ENCODE measurements at places on chromosomes 5 and 9. TPM values are rescaled to one million over a fixed set of nuclear protein-coding genes. Genes with fewer than 3 reads are reported as not detected.

NMUR2 gene
- 0.75 TPM for polyA plus RNA-seq

IFNK gene
- polyA plus RNA-seq, result 0.06 TPM

LCN15 gene
- 14.0 TPM for polyA plus RNA-seq

COL5A1 gene
- polyA plus RNA-seq, result 79.9 TPM

IL5 gene
- polyA plus RNA-seq, result 0.07 TPM

CCDC69 gene
- polyA plus RNA-seq, result 45.3 TPM

UGCG gene
- polyA plus RNA-seq, result 68.7 TPM

HTR4 gene
- 4.7 TPM for polyA plus RNA-seq

PRRT1B gene
- polyA plus RNA-seq, result 2.0 TPM

SHC3 gene
- 0.69 TPM for polyA plus RNA-seq

PHF24 gene
- 1.6 TPM for polyA plus RNA-seq

UAP1L1 gene
- 32.4 TPM for polyA plus RNA-seq

GNA14 gene
- 2.7 TPM for polyA plus RNA-seq

DNA sequence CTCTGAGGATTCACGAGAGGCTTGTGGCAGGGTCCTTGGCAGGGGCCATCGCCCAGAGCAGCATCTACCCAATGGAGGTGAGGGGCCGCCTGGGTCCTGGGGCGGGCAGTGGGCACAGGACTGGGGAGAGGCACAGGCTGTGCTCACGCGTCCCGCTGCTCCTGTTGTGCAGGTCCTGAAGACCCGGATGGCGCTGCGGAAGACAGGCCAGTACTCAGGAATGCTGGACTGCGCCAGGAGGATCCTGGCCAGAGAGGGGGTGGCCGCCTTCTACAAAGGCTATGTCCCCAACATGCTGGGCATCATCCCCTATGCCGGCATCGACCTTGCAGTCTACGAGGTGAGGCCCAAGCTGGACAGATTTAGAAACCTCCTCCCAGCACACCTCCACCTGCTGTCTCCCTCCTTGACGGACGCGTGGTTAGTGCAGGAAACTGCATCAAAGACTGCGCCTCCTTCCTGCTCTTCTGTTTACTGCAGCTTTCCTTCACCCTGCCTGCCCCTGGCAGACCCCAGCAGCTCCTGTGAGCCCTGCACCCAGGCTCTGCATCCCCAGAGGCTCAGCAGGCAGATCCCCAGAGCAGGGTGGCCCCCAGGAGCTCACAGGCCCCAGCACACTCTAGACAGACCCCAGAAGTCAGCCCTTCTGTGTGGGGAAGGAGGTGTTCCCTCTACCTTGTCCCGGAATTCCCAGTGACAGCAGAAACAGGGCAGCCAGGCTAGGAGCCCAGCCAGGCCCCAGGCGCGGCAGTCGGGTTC is 21.2 kb downstream of the PTGES2 start:
- H3K36me3 ChIP-seq, result peaks cover 64% of the 10 kb centered on the region
- H3K27ac ChIP-seq, result no peak overlapping the region
- H3K4me1 ChIP-seq, result peaks cover 44% of the 10 kb centered on the region

DNA sequence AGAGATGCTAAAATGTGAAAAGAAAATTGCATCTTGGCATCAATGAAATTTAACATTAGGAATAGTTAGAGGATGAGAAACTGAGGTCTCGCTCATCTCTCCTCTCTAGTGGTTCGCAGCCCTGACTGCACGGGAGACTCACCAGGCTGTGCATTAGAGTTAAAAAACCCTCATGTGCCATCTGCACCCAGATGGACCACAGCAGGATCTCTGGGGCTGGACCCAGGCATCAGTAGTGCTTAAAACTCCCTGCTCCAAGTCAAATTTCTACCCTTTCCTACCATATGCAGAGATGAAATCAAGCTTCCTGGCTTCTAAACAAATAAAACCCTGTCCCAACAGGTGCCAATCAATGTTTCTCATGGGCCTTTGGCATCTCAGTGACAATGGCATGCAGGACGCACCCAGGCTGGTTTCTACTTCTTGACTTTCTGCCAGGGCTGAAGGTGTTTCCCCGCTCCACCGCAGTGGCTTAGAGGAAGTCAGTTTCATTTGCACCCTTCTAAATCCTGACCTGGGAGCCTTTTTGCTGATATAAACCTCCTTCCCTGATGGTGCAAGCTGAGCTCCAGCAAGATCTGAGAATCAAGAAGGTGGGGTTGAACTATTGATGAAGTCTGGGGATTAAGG is 132.6 kb downstream of the NSG2 start:
- H3K4me1 ChIP-seq, result no peaks in the 10 kb centered on the region
- H3K27ac ChIP-seq, result no peak overlapping the region
- H3K4me3 ChIP-seq, result no peak overlapping the region
- DNase-seq, result no peak
- H3K36me3 ChIP-seq, result no peaks in the 10 kb centered on the region

DNA sequence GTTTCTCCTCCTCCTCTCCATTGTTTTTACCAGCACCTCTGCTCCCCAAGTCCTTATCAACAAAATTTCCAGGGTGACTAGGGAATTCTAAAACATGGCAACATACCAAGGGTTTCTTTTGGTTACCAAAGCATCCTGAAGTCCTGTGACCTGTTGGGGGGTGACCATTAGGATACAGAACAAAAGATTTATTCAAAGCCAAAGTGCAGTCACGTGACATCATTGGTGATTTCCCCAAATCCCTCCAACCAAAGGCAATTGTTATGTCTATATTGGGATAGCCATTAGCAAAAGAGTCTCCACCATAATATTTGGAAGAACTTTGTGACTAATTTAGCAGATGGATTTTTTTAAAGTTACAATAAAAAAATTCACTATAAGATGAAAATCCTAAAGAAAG is 168.4 kb downstream of the TRPM6 start:
- no peak overlapping the region for H3K4me3 ChIP-seq
- no peaks in the 10 kb centered on the region for H3K4me1 ChIP-seq
- no peak overlapping the region for H3K27ac ChIP-seq
- H3K36me3 ChIP-seq, result peaks cover 3% of the 10 kb centered on the region
- DNase-seq, result no peak

DNA sequence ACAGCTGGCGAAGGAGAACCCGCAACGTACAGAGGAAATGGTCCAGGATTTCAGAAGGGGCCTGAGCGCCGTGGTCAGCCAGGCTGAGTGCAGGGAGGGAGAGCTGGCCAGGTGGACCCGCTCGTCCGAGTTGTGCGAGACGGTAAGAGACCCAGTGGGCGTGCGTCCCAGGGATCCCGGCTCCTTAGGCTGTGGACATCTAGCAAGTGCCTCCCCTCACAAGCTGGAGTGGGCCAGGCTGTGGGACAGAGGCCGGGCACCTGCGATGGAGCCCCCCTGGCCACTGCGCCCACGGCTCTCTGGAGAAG is 29.5 kb upstream of the LRRC14B start:
- H3K4me1 ChIP-seq, result no peaks in the 10 kb centered on the region
- H3K4me3 ChIP-seq, result no peak overlapping the region
- no peaks in the 10 kb centered on the region for H3K27me3 ChIP-seq
- no peaks in the 10 kb centered on the region for H3K36me3 ChIP-seq
- no peak for DNase-seq
- no peak overlapping the region for H3K27ac ChIP-seq

DNA sequence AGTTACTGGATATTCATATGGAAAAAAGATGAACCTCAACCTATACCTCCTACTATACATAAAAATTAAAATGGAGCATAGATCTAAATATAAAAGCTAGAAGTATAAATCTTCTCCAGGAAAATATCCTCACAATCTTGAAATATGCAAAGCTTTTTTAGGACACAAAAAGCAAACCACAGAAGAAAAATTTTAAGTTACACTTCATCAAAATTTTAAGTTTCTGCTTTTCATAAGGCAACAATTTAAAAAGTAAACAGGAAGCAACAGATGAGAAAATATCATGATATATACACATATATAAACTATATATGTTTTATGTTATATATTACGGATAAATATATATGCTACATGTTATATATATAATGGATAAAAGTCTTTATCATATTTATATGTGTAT is 157.5 kb downstream of the ADAMTS6 start:
- no peak for DNase-seq
- H3K4me1 ChIP-seq, result no peaks in the 10 kb centered on the region
- no peaks in the 10 kb centered on the region for H3K36me3 ChIP-seq
- H3K27ac ChIP-seq, result no peak overlapping the region
- H3K4me3 ChIP-seq, result no peak overlapping the region

DNA sequence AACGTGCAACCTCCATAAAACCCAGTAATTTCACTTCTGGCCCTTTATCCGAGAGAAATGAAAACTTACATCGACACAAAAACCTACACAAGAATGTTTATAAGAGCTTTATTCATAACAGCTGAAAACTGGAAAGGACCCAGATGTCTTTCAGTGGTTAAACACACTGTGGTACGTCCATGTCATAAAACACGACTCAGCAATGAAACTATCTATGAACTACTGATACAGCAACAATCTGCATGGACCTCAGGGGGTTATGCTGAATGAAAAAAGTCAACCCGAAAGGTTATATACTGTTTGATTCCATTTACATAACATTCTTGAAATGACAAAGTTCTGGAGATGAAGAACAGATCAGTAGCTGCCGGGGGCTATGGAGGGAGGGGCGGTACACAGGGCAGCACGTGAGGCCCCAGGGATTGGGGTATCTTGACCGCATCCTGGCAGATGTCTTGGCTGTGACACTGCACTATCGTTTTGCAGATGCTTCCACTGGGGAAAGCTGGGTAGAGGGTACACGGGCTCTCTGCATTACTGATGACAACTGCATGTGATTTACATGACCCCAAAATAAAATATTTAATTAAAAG is 4.1 kb downstream of the CCDC127 start:
- H3K4me3 ChIP-seq, result no peak overlapping the region
- no peak overlapping the region for H3K27ac ChIP-seq
- peaks cover 8% of the 10 kb centered on the region for H3K36me3 ChIP-seq
- no peaks in the 10 kb centered on the region for H3K4me1 ChIP-seq

DNA sequence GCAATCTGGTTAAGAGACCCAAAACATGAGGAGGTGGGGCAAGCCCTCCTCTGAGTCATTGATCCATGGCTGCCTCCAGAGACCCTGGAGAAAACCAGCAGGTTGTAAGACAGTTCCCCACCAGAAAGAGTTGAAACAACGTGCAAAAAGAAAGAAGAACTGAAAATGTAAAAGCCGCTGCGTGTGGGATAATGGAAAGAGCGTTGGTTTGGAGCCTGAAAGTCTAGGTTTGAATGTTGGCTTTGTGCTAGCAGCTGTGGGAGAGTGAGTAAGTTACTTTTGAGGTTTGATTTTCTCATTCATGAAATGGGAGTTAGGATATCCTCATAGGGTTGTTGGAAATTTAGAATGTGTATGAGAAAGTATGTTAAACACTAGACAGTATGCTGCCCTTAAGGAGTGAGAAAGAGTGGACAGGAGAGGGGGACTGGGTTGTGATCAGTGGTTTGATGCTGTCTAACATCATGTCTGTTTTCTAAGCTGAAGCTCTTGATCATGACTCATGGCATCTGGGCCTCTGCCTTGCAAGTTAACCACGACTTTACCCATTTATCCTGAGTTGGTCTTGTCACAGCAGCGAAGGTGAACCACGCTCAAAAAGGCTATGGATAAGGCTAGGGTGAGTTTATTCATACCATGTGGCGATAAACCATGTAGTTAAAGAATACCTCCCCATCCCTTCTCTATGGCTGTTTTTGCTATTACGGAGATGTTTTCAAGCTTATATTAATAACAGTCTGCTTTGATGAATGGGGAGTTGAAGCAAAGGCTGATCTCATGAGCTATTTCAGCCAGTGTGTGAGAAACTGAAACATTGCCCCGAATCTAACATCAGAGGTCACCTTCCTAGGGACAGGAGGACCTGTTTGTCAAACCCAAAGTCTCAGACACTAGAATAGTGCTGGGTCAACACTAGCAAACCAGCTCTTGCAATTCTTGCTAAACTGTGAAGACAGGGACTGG is 41.3 kb downstream of the ZNF366 start:
- H3K27ac ChIP-seq, result no peak overlapping the region
- peaks cover 7% of the 10 kb centered on the region for H3K27me3 ChIP-seq
- no peaks in the 10 kb centered on the region for H3K4me1 ChIP-seq
- no peak overlapping the region for H3K4me3 ChIP-seq

GRCh38 chr5:17891881-17892280 is 257.6 kb downstream of the TAF11L14 start:
- no peaks in the 10 kb centered on the region for H3K27me3 ChIP-seq
- H3K36me3 ChIP-seq, result no peaks in the 10 kb centered on the region
- no peak overlapping the region for H3K4me3 ChIP-seq
- DNase-seq, result no peak

DNA sequence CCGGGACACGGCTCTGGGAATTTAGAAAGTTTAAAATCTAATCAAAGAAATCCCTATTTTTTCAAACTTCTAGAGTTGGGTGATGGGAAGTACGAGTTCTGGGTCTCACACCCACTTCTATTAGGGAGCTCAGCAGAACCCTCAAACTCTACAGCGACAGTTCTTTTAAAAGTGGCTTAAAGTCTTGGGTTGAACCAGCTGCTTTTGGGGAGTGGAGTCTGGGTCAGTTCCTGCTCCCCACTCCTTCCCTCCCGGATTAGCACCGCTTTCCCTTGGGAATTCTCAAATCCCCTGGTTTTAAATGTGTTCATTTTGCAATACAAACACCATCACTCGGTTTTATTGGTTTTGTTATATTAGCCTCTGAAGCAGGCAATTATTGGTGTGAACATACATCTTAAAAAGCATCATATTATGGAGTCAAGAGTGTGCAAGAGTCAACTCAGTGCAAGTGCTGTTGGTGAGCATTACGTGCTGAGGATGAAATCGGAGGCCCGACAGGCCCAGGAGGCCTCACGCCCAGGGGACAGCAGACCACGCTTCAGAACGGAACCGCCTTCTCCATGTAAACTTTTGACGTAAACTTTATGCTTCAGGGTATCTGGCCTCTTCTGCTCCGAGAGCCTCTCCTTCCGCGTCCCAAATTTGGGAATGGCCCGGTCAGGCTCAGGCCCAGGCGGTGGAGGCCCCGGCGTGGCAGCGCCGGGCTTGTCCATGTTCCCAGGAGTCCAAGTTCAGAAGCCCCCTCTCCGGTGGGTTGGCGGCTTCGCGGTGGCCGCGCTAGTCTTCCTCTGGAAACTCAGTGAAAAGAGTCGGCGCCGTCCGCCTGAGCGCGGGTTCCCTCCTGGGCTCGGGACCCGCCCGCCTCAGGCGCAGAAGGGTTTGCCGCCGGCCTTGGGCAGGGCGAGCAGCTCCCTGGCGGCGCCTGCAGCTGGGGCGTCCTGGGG is 5.3 kb downstream of the IRX4 start:
- H3K27me3 ChIP-seq, result peaks cover 100% of the 10 kb centered on the region
- no peak overlapping the region for H3K4me3 ChIP-seq
- H3K27ac ChIP-seq, result no peak overlapping the region
- H3K36me3 ChIP-seq, result no peaks in the 10 kb centered on the region
- H3K4me1 ChIP-seq, result peaks cover 9% of the 10 kb centered on the region

- H3K4me1 ChIP-seq, result no peaks in the 10 kb centered on the region
- H3K27me3 ChIP-seq, result no peaks in the 10 kb centered on the region
- H3K36me3 ChIP-seq, result peaks cover 7% of the 10 kb centered on the region
- DNase-seq, result no peak
- H3K27ac ChIP-seq, result no peak overlapping the region
Observed at GRCh38 chr9:4592295-4592694, 69.8 kb upstream of the PLPP6 start.

GRCh38 chr9:6049798-6050197 is 34.4 kb upstream of the RANBP6 start:
- H3K4me3 ChIP-seq, result no peak overlapping the region
- H3K27ac ChIP-seq, result no peak overlapping the region
- no peak for DNase-seq
- H3K27me3 ChIP-seq, result no peaks in the 10 kb centered on the region
